NK-92 treated with Interleukin-12 subunit alpha and Interleukin-12 subunit beta, amount 100 ng/mL, for 24 hours (cell line): ENCODE measurements at places on chromosomes 6 and 20.

DNA sequence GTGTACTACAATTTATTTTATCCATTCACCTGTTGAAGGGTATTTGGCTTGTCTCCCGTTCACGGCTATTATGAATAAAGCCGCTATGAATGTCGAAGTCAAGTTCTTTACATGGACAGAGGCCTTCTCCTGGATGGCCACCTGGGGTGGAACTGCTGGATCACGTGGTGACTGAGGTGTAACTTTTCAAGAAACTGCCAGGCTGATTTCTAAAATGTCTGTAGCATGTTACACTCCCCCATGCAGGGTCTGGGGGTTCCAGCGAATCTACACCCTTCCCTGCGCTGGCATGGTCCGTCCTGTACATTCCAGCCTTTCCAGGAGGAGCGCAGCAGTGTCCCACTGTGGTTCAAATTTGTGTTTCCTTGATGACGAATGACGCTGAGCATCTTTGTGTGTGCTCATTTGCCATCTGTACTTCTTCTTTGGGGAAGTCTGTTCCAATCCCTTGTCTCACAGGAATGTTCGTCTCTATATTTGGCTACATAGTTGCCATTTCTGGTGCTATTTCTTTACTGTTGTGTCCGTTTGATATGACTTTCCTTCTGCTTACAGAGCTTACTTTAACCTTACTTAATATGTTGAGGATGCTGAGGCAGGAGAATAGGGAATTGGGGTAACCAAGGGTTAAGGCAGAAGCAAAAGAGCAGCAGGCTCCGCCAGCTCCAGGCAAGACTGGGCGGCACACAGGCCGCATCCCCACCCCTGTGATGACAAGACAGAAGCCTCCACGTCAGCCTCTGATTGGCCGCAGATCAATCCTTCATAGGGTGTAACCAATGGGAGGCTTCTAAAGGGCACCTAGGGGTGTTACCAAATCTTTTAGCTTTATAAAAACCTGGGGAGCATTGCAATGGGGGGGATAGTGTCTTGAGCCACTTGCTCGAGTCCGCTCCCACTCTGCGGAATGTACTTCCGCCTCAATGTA lies 106.6 kb downstream of the TAF4 start:
- DNase-seq: no peak

GRCh38 chr6:30060606-30061091 lies 416 bp upstream of the POLR1H start:
- DNase-seq: peak; percentile 14

GRCh38 chr20:38897267-38897666 lies 28.9 kb upstream of the FAM83D start:
- DNase-seq: no peak

GRCh38 chr6:82251942-82252341 lies 4.4 kb upstream of the IBTK start:
- no peak for DNase-seq

DNA sequence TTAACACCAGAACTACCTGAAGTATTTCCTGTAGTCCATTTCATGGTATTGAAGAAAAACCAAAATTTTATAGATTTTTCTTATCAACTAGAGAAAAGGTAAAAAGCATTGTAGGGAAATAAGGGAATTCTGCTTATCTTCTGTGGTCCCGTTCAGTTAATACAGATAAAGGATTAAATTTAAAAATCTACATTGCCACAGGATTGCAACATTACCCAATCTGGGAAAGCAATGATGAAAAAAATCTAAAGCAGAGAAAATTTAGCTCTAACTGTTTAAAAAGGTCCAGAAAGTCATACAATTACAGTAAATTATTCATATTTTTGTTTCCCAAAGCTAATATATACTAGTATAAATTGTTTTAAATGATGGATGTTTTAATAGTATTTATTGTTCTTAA lies 18.0 kb downstream of the POLH start:
- DNase-seq: no peak

DNA sequence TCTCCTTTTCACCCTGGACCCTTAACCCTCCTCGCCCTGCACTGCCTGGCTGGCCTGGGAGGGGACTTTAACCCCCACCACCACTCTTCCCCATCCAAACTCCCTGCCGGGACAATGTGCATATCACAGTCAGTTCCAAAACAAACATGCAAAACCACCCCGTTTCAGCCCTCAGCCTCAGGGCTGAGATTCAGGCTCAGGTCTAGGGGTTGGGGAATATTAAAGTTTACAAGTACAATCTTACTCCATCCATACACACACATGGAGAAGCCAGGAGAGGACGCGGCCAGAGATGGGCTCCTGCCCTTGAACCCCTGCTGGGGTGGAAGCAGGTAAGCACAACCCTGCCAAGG lies 534 bp downstream of the KIAA1755 start:
- no peak for DNase-seq
